M059J (cell line): ENCODE measurements at places on chromosomes 12 and 14. TPM values are rescaled to one million over a fixed set of nuclear protein-coding genes. Genes with fewer than 3 reads are reported as not detected.

- DNase-seq = no peak
Observed at GRCh38 chr14:105856676-105857219, 330.4 kb downstream of the TMEM121 start.

- DNase-seq = no peak
Observed at GRCh38 chr12:54003625-54004024, 3.7 kb downstream of the HOXC9 start.

DNA sequence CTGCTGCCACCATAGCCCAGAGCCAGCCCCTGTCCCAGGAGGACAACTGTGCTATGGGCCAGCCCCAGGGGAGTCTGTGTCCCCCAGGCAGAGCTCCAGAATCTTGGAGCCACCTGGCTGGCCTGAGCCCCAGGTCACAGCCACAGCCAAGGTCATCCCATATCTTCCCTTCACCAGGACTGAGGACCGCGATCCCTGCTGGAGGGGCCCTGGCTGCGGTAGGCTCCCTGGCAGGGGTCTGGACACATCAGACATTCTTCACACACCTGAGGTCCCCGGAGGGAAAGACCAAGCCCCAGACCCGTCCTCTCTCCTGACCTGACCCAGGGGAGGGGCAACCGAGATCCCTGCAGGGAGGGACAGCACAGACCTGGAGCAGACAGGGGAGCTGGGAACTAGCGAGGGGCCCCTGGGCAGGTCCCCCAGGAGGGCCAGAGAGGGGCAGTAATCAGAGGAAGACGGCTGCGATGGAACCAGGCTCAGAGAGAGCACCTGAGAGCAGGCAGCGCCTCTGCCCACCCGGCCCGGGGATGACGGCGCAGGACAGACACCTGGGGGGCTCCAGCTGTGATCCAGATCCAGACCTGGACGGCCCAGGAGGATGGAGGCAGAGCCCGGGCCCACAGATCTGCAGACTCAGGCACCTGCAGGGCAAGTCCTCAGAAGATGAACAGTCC, 103.2 kb upstream of the EIF5 start:
- no peak for DNase-seq

DNA sequence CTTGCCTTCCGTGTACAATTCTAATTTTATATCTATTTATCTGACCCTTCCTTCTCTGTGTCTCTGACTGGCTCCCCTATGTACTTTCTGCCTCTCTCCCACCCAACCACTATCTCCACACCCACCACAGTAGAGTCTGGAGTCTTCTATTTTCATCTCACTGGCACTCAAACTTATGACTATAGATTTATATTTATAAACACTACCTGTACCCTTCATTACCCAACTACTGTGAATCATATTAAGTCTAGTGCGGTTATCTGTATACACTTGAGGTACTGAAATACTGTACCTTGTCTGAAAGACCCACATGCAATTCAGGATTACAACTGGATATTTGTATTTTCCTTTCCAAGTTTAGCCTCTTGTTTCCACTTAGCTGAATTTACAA, 36.1 kb downstream of the ATP2B1 start:
- no peak for DNase-seq

- no peak for DNase-seq
Observed at GRCh38 chr12:131688845-131689154, 22.1 kb upstream of the SFSWAP start.

- no peak for DNase-seq
Observed at GRCh38 chr12:3995306-3995705, 122.1 kb upstream of the PARP11 start.

- DNase-seq = no peak
Observed at GRCh38 chr12:104519190-104520019, 62.7 kb downstream of the CHST11 start.

GRCh38 chr14:71533390-71533789, 398.8 kb upstream of the RGS6 start:
- DNase-seq = peak; percentile 24

Gene ITPR2
- 9.6 and 13.6 TPM in 2 replicates for total RNA-seq

Gene AQP2
- total RNA-seq = not detected in 2 replicates

Gene DIO3
- not detected in 2 replicates for total RNA-seq

Gene TPH2
- not detected in 2 replicates for total RNA-seq

Gene ENTPD5
- 5.5 and 10.8 TPM in 2 replicates for total RNA-seq

Gene CMKLR1
- 0.05 TPM in 1 of 2 replicates, not detected in the other for total RNA-seq

Gene NAV3
- total RNA-seq = 14.3 and 28.3 TPM in 2 replicates

Gene GPD1
- total RNA-seq = 0.20 TPM in 1 of 2 replicates, not detected in the other

Gene MYO1H
- total RNA-seq = not detected in 2 replicates

Gene IGFBP6
- total RNA-seq = 318 and 394 TPM in 2 replicates

Gene FAM90A1
- 0.07 TPM in 1 of 2 replicates, not detected in the other for total RNA-seq

Gene ENDOU
- not detected in 2 replicates for total RNA-seq

Gene BEST3
- 0.02 TPM in 1 of 2 replicates, not detected in the other for total RNA-seq
